ENCODE measurements at places on chromosomes 13 and 19. TPM values are rescaled to one million over a fixed set of nuclear protein-coding genes. Genes with fewer than 3 reads are reported as not detected.

GRCh38 chr19:12163826-12164225 lies 930 bp downstream of the ZNF136 start:
- peaks cover 28% of the 10 kb centered on the region for H3K36me3 ChIP-seq
- H3K27me3 ChIP-seq: no peaks in the 10 kb centered on the region
- peak overlapping the region; percentile 93 for H3K4me3 ChIP-seq
- H3K27ac ChIP-seq: peak overlapping the region; percentile 96
- DNase-seq: no peak

- H3K27me3 ChIP-seq: no peaks in the 10 kb centered on the region
- H3K4me3 ChIP-seq: peak overlapping the region; percentile 80
- no peak for DNase-seq
- peak overlapping the region; percentile 88 for H3K27ac ChIP-seq
- H3K4me1 ChIP-seq: peaks cover 86% of the 10 kb centered on the region
- peaks cover 9% of the 10 kb centered on the region for H3K36me3 ChIP-seq
These were observed 103.5 kb downstream of the FOXO1 start for GRCh38 chr13:40562975-40563349.

PALM3 gene
- not detected for polyA plus RNA-seq

DNA sequence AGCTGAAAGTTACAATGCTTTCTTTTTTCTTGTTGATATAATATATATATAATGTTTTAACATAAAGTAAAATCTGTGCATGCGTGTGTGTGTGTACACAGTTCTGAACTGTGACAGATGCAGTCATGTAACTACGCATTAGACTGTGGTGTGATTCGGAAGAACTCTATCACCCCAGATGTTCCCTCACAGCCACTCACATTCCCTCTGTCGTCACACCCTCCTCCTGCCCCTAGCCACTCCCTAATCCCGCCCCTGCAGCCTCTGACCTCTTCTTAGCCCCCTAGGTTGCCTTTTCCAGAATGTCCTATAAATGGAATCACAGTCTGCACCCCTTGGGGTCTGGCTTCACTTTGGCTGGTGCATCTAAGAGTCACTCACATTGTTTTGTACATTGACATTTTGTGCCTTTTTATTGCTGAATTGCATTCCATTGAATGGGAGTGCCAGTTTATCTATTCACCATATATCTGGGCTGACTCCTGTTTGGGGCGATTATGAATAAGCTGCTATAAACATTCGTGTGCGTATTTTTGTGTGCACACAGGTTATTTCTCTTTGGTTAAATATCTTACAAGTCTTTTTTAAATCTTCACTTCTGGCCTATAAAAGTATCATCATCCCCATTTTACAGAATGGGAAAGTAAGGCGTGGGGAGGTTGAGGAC lies 20.4 kb downstream of the DHRS12 start:
- H3K4me1 ChIP-seq: peaks cover 4% of the 10 kb centered on the region
- H3K36me3 ChIP-seq: no peaks in the 10 kb centered on the region
- no peak overlapping the region for H3K27ac ChIP-seq
- H3K27me3 ChIP-seq: no peaks in the 10 kb centered on the region

CRX gene
- polyA plus RNA-seq: not detected

DNA sequence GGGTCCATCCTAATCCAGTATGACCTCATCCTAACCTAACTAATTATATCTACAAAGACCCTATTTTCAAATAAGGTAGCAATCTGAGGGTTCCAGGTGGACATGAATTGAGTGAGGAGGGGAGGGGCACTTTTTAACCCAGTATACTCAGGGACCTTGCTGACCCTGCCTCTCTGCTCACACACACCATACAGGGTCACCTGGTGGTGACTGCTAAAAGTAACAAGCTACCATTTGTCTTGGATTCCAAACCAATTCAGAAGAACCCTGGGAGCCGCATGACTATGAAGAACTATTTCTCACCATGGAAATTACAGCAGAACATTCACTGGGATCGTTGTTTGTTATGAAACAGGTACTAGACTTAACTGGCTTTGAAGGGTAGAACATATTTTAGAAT lies 151.9 kb downstream of the LACC1 start:
- no peaks in the 10 kb centered on the region for H3K4me1 ChIP-seq
- H3K36me3 ChIP-seq: no peaks in the 10 kb centered on the region
- no peak for DNase-seq
- no peak overlapping the region for H3K4me3 ChIP-seq
- peaks cover 9% of the 10 kb centered on the region for H3K27me3 ChIP-seq

DNA sequence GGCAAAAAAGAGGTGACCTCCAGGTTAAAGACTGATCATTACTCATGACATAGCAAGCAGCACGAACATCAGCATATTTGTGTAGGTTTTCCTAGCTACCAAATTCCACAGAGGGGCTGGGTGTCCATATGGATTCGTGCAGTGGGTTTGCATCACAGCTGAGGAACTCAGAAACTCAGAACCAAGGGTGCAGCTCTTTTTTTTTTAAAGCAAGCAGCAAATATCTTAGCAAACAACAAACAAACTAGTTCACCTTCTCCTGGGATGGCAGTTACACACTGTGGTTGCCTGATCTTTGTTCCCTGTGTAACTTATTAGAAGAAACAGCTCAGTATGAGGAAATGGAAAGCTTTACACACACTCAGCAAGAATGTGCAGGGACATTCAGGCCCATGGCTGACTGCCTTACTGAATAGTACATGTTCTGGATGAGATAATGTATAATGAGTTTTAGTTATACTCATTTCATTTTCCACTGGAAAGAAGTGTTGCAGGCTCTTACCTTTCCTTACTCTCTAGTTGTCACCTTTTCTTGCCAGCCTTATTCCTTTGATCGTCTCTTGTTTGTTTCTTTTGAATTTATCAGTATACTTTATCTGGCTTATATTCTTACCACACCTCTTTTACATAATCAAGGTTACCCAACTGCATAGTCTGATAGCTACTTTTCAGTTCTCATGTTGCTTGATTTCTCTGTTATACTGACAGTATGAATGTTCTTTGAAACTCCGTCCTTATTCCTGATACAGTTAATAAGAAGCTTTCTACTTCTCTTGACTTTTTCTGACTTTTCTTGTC lies 4.3 kb downstream of the NDFIP2 start:
- H3K36me3 ChIP-seq: no peaks in the 10 kb centered on the region
- DNase-seq: no peak
- peaks cover 5% of the 10 kb centered on the region for H3K27me3 ChIP-seq
- peaks cover 24% of the 10 kb centered on the region for H3K4me1 ChIP-seq

DNA sequence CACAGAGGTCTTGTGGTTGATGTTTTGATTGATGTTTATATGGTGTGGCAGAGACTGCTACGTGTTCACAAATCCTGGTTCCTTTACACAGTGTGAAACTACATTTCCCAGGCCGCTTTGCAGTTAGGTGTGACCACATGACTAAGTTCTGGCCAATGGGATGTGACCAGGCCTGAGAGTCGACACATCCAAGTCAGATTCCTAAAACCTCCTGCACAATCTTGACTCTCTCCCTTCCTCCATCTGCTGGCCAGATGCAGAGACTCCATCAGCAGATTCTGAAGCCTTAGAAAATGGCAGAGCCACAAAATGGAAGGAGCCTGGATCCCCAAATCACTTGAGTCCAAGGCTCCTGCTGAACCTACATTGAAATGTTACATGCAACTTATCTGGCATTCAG lies 12.6 kb downstream of the CD37 start:
- no peak overlapping the region for H3K27ac ChIP-seq
- H3K36me3 ChIP-seq: no peaks in the 10 kb centered on the region
- peaks cover 18% of the 10 kb centered on the region for H3K4me1 ChIP-seq
- no peak overlapping the region for H3K4me3 ChIP-seq
- no peak for DNase-seq

DNA sequence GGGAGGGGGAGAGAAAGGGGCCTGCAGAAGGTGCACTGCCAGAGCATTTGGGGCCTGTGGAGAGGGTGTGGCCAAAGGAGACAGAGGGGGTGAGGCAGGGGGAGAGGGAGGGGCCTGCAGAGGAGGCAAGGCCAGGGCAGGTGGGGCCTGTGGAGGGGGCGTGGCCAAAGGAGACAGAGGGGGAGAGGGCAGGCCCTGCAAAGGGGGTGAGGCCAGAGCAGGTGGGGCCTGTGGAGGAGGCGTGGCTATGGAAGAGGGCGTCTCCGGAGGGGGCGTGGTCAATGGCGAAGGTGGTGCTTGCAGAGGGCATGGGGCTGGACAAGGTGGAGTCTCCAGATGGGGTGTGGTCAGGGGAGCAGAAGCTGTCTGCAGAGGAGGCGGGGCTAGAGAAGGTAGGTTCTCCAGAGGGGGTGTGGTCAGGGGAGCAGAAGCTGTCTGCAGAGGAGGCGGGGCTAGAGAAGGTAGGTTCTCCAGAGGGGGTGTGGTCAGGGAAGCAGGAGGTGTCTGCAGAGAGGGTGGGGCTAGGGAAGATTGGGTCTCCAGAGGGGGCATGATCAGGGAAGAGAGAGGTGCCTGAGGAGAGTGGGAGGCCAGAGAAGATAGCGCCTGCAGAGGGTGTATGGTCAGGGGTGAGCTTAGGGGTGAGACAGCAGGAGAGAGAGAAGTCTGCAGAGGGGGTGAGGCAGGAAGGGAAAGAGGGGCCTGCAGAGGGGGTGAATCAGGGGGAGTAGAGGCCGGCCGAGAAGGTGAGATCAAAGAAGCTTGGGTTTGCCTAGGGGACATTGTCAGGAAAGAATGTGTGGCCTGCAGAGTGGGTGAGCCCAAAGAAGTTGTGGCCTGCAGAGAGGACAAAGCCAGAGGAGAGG lies 3.4 kb downstream of the PRR36 start:
- H3K27ac ChIP-seq: peak overlapping the region; percentile 35
- peaks cover 23% of the 10 kb centered on the region for H3K4me1 ChIP-seq
- peaks cover 1% of the 10 kb centered on the region for H3K36me3 ChIP-seq
- DNase-seq: peak; percentile 82

DNA sequence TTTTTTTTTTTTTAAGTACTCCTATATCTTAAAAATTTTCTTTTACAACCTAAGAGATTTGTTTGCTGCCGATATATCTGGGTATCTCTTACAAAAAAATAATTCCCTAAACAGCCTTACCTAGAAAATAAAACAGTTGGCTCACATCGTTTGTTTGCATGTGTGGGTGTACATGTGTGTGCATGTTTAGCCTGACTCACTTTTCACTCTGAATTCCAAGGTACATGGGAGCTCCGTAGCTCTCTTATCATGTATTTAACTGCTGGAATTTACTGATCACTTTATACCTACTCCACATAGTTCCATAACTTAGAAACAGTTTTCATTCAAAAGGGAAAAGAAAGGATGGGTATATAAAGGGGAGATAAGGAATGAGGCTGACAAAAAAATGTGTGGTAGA lies 616.5 kb downstream of the GPC6 start:
- H3K4me1 ChIP-seq: no peaks in the 10 kb centered on the region
- H3K36me3 ChIP-seq: no peaks in the 10 kb centered on the region
- no peak overlapping the region for H3K4me3 ChIP-seq
- DNase-seq: no peak

- H3K4me1 ChIP-seq: peaks cover 90% of the 10 kb centered on the region
- no peak for DNase-seq
- no peaks in the 10 kb centered on the region for H3K36me3 ChIP-seq
- H3K27me3 ChIP-seq: no peaks in the 10 kb centered on the region
- peak overlapping the region; percentile 75 for H3K27ac ChIP-seq
- H3K4me3 ChIP-seq: peak overlapping the region; percentile 10
These were observed 53.3 kb downstream of the STK24 start for GRCh38 chr13:98523455-98524102.

DNA sequence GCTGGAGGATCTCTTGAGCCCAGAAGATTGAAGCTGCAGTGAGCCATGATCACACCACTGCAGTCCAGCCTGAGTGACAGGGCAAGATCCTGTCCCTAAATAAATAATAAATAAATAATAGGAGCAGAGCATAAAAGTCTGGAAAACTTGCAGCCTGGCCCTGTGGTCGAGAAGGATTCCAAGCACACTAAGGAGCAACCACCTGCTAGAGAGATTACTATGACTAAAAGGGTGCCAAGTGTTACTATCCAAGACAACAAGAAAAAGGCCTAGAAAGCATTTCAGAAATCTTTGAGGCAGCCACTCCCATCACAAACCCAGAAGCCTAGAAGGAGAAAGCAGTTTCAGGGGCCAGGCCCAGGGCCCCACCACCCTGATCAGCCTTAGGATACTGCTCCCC lies 46.1 kb downstream of the LHFPL6 start:
- H3K4me3 ChIP-seq: no peak overlapping the region
- no peaks in the 10 kb centered on the region for H3K4me1 ChIP-seq
- H3K27me3 ChIP-seq: peaks cover 16% of the 10 kb centered on the region
- no peaks in the 10 kb centered on the region for H3K36me3 ChIP-seq
- no peak for DNase-seq

- no peak overlapping the region for H3K4me3 ChIP-seq
- no peaks in the 10 kb centered on the region for H3K4me1 ChIP-seq
- H3K27me3 ChIP-seq: peaks cover 48% of the 10 kb centered on the region
These were observed 16.5 kb upstream of the IGLON5 start for GRCh38 chr19:51294977-51295375.

- no peak overlapping the region for H3K27ac ChIP-seq
- peaks cover 24% of the 10 kb centered on the region for H3K4me1 ChIP-seq
- no peak overlapping the region for H3K4me3 ChIP-seq
- peak; percentile 15 for DNase-seq
- H3K27me3 ChIP-seq: no peaks in the 10 kb centered on the region
These were observed 18.3 kb downstream of the ARID3A start for GRCh38 chr19:944171-944567.

DNA sequence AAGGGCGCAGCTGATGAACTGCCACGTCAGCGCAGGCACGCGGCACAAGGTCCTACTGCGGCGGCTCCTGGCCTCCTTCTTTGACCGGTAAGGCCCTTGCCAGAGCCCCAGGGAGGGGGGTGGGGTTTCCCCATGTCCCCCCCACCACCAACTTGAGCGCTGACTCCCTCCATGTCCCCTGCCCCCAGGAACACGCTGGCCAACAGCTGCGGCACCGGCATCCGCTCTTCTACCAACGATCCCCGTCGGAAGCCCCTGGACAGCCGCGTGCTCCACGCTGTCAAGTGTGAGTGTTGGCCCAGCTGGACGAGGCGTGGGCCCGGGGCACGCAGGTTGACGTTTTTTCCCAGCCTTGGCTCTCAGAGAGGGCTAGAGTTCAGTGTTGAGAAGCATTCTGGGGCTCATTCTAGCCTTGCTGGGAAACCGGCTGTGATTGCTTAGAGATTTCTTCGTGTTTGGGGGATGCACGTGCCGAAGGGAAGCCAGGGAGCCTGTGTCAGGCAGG lies 12.8 kb downstream of the STX10 start:
- DNase-seq: no peak
- H3K4me3 ChIP-seq: no peak overlapping the region
- H3K27me3 ChIP-seq: no peaks in the 10 kb centered on the region

DNA sequence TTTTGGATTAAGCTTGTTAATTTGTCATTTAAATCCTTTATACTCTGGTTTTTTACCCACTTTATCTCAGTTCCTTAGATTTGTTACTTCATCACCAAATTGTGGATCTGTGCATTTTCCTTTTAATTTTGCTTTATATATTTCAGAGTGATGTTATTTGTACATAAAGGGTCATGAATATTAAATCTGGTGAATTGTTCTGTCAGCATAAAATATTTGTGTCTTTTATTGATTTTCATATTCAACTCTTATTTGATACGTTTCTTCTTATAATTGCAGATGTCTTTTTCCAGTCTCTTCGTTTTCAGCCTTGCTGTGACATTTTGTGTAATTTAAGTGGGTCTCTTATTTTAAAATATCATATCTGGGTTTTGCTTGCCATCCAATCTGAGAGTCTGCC lies 4.7 kb downstream of the SETDB2 start:
- peaks cover 35% of the 10 kb centered on the region for H3K36me3 ChIP-seq
- peak overlapping the region; percentile 77 for H3K27ac ChIP-seq
- no peak overlapping the region for H3K4me3 ChIP-seq
- DNase-seq: no peak
